ENCODE measurements at places on chromosomes 11 and 22.

- H3K4me1 ChIP-seq, result no peaks in the 10 kb centered on the region
- no peak overlapping the region for H3K27ac ChIP-seq
- peaks cover 72% of the 10 kb centered on the region for H3K27me3 ChIP-seq
Measured at GRCh38 chr11:117790279-117790678, 6.7 kb downstream of the DSCAML1 start.

DNA sequence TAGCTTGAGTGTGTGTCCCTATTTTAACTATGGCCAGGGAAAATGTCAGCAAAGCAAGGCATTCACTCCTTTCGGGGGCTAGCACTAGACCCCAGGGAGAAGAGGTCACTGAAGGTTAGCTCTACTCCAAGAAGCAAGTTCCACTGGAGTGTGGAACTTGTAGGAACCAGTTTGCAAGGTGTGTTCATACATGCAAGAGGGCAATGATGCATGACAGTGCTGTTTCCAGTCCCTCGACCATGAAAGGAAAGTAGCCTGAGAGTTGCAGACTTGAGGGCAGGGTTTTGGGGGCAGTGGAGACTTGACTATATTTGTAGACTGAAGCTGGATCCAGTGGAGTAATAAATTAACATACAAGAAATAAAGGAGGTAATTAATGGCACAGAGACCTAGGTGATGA is 21.6 kb upstream of the SLC36A4 start:
- no peak overlapping the region for H3K27ac ChIP-seq
- H3K36me3 ChIP-seq, result no peaks in the 10 kb centered on the region
- no peak overlapping the region for H3K4me3 ChIP-seq
- no peaks in the 10 kb centered on the region for H3K4me1 ChIP-seq

DNA sequence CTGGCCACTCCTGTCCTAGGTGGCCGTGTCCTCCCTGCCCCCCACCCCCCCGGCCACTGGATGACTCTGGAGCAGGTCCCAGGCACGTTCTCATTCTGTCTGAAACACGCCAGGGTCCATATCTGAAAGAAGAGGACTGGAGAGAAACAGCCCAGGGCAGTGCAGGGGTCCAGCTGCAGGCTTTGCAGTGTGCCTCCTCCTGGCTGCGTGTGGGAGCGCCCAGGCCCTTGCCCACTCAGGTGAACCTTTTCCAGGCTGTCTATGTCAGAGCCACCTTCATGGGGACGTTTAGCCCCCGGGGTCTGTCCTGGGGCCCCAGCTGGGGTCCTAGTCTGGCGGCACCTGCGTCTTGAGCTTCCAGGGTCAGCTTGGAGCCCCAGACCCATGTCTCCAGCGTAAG is 15.6 kb downstream of the GRAMD4 start:
- DNase-seq, result no peak
- no peak overlapping the region for H3K27ac ChIP-seq
- H3K4me1 ChIP-seq, result peaks cover 8% of the 10 kb centered on the region

- H3K4me1 ChIP-seq, result peaks cover 17% of the 10 kb centered on the region
- no peak overlapping the region for H3K27ac ChIP-seq
- peaks cover 66% of the 10 kb centered on the region for H3K27me3 ChIP-seq
- H3K4me3 ChIP-seq, result peak overlapping the region; percentile 32
- H3K36me3 ChIP-seq, result peaks cover 9% of the 10 kb centered on the region
Measured at GRCh38 chr11:126060757-126061171, 1.9 kb downstream of the CDON start.

DNA sequence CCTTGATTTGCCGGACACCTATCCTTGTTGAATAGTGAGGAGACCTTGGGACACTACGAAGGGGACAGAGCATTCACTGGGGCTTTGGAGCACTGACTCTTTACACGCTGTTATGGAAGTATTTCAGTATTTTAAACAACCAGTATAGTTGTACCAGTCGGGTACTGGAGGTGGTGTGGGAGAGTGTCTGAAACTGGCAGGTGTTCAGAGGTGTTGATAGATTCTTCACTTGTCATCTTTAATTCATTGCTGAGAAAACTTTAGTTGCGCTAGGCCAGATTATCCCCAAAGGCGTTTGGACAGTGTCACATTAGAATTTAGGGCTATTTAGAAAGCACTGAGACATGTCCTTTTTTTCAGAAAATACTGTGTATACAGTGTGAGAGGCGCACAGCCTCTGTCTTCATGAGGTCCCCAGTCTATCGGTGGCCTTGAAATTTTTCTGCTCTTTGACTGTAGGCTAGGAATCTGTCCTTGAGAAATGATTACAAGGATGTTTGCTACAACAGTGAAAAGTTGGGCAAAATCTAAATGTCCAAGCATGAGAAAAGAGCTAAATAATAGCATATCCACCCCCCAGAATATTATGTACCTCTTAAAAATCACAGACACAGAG is 69.7 kb downstream of the TEAD1 start:
- DNase-seq, result no peak
- H3K27me3 ChIP-seq, result no peaks in the 10 kb centered on the region
- peak overlapping the region; percentile 44 for H3K27ac ChIP-seq
- peaks cover 48% of the 10 kb centered on the region for H3K4me1 ChIP-seq
- H3K4me3 ChIP-seq, result no peak overlapping the region

- no peak overlapping the region for H3K4me3 ChIP-seq
- H3K4me1 ChIP-seq, result peaks cover 5% of the 10 kb centered on the region
Measured at GRCh38 chr22:48665311-48665995, 1162.2 kb downstream of the BRD1 start.

DNA sequence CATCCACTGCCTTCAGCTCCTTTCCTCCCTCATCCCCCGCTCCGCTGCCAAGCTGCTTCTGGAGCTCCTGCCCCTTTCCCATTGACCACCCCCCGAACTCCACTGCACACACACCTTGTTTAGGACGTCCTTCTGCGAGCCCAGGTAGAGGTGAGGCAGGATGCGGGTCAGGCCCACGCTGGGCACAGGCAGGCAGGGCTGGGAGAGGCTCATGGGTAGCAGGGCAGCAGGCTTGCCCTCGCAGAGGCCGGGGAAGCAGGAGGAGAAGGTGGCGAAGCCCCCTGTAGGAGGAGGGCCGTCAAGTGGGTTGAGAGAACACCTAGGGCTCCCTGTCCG is 13.3 kb downstream of the DUSP8 start:
- peak overlapping the region; percentile 89 for H3K27ac ChIP-seq
- H3K4me3 ChIP-seq, result peak overlapping the region; percentile 18
- H3K27me3 ChIP-seq, result no peaks in the 10 kb centered on the region
- DNase-seq, result no peak

- H3K27ac ChIP-seq, result no peak overlapping the region
- no peaks in the 10 kb centered on the region for H3K36me3 ChIP-seq
- peaks cover 3% of the 10 kb centered on the region for H3K4me1 ChIP-seq
- no peaks in the 10 kb centered on the region for H3K27me3 ChIP-seq
- no peak overlapping the region for H3K4me3 ChIP-seq
- DNase-seq, result peak; percentile 71
Measured at GRCh38 chr22:48187356-48187755, 1424.9 kb downstream of the TBC1D22A start.

- no peak overlapping the region for H3K27ac ChIP-seq
- peaks cover 7% of the 10 kb centered on the region for H3K27me3 ChIP-seq
- no peak overlapping the region for H3K4me3 ChIP-seq
- no peaks in the 10 kb centered on the region for H3K36me3 ChIP-seq
- no peak for DNase-seq
Measured at GRCh38 chr22:49586244-49586748, 241.4 kb downstream of the BRD1 start.

DNA sequence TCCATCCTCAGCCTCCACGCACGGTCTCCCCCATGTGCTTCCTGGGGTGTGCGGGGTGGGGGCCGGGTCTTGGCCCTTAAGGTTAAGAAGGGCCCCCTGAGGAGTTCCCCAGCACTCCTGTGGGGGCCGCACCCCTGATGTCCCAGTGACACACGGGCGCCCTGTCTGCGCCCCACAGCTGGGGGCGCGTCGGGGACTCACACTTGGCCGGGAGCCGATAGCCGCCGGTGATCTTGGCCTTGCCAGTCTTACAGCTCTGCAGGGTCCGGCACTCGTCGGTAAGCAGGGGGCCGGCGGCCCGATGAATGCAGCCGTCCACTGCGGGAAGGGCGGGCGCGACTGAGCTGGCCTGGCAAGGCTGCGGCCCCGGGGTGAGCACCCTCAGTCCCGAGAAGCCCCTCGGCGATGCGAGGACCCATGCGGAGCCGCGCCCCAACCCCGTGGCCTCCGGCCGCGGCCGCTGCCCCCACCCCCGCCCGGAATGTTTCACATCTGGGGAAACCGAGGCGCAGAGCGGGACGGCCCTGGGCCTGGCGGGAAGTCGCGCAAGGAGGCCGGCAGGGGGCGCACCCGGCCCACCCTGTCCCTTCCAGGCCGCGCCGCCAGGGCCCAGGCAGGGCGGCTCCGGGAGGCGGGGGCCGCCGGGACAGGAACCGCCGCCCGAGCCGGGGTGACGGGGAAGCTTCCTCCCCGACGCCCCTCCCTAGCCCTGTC is 13.9 kb downstream of the OTUB1 start:
- H3K27me3 ChIP-seq, result no peaks in the 10 kb centered on the region
- peak overlapping the region; percentile 32 for H3K4me3 ChIP-seq
- peak; percentile 91 for DNase-seq
- H3K36me3 ChIP-seq, result peaks cover 4% of the 10 kb centered on the region

- DNase-seq, result no peak
- peaks cover 30% of the 10 kb centered on the region for H3K27me3 ChIP-seq
- H3K27ac ChIP-seq, result no peak overlapping the region
- no peak overlapping the region for H3K4me3 ChIP-seq
- no peaks in the 10 kb centered on the region for H3K4me1 ChIP-seq
Measured at GRCh38 chr11:134883484-134883883, 471.4 kb upstream of the B3GAT1 start.

DNA sequence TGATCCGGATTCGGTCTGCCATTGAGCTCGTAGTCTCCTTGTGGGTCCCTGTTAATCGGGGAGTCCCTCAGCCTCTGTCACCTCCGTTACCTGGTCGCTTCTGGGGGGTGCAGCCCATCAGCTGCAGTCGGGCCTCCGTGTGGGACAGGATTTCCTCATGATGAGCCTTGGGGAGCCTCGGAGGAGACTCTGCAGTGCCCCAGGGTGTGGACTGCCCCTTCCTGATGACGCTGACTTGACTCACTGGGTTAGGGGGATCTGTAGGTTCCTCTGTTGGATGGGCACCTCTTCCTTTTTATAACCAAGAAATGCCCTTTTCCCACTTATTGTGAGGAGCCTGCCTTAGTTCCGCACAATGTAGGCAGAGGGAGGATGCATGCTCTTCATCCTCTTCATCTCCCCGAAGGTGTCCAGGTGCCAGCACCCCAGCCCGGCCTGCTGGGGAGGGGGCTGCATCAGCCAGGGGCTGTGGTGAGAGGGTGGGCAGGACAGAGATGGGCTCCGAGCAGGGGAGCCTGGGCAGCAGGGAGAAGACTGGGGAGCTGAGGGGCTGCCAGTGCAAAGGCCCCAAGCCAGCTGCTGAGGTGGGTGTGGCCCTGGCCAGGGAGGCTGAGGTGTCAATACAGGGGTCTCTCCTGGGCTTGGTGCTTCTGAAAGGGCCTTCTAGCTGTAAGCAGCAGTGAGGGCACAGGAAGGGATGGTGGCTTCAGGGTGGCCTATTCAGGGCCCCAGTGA is 13.5 kb upstream of the TTLL8 start:
- no peak overlapping the region for H3K4me3 ChIP-seq
- H3K27ac ChIP-seq, result no peak overlapping the region
- no peaks in the 10 kb centered on the region for H3K36me3 ChIP-seq
- peaks cover 6% of the 10 kb centered on the region for H3K27me3 ChIP-seq

- no peak for DNase-seq
- no peak overlapping the region for H3K27ac ChIP-seq
- no peak overlapping the region for H3K4me3 ChIP-seq
Measured at GRCh38 chr22:24436553-24436952, 9.2 kb downstream of the ADORA2A start.

DNA sequence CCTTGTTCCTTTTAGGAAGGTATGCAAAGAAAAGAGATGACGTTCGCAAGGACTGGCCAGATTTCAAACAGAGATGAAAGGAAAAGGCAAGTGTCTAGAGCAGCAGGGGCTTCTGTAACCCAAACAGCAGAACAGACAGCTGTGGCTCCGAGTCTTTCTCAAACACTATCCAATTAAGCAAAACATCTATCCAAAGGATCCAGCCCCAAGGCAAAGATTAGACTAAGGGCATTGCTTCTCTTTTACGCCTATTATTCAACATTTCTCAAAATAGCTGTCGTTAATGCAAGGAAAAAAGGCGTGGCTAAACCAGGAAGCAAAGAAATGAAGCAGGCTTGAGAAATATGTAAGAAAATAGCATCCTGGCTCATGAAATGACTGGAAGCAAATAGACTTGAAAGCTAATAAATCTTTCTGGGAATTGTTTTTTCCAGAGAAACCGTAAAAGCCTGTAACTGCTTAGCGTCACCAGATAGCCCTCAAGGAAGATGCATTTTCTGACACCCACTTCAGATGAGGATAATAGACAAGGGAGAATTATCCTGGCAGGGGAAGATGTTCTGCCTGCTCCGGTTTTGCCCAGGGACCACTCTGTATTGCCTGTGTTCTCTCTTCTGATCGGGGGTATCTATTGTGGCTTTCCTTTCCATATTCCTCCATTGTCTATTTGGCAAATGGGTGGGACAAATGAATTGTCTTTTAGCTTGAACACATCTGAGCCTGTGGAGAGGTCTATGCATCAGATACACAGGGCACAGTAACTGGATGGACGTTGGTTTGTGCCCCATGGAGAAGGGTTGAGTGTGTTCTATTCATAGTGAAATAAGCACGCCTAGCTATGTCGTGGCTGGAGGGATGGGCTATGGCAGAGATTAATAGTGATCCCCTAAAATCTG is 20.2 kb downstream of the C11orf96 start:
- H3K27ac ChIP-seq, result no peak overlapping the region
- DNase-seq, result no peak
- peak overlapping the region; percentile 49 for H3K4me3 ChIP-seq
- H3K4me1 ChIP-seq, result peaks cover 6% of the 10 kb centered on the region
- no peaks in the 10 kb centered on the region for H3K36me3 ChIP-seq
- peaks cover 38% of the 10 kb centered on the region for H3K27me3 ChIP-seq

GRCh38 chr22:37627121-37627520 is 12.3 kb upstream of the SH3BP1 start:
- H3K4me1 ChIP-seq, result peaks cover 7% of the 10 kb centered on the region
- no peaks in the 10 kb centered on the region for H3K27me3 ChIP-seq
- DNase-seq, result no peak

- H3K27ac ChIP-seq, result no peak overlapping the region
- H3K4me3 ChIP-seq, result no peak overlapping the region
- peaks cover 3% of the 10 kb centered on the region for H3K4me1 ChIP-seq
- no peaks in the 10 kb centered on the region for H3K27me3 ChIP-seq
Measured at GRCh38 chr11:124970925-124971324, 16.9 kb downstream of the CCDC15 start.

GRCh38 chr11:77753230-77753629 is 67.3 kb downstream of the RSF1 start:
- peaks cover 1% of the 10 kb centered on the region for H3K4me1 ChIP-seq
- no peak overlapping the region for H3K4me3 ChIP-seq
- H3K27me3 ChIP-seq, result no peaks in the 10 kb centered on the region
- peaks cover 23% of the 10 kb centered on the region for H3K36me3 ChIP-seq

DNA sequence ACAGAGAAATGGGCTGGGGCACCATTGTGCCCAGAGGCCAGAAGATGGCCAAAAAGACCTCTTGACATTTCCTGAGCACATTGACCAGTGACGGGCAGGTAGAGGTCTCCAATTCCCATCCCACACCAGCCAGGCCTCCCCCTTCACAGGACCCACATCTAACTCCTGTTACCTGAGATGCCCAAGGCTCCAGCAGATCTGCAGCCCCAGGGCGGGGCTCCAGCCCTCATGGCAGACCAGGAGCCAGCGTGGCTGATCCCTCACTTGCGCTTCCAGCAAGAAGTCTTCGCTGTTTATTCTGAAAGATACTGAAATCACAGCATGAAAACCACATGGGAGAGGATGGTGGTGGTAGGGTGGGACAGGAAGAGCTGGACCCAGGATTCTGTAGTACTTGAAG is 9.0 kb downstream of the TMPRSS5 start:
- no peak overlapping the region for H3K27ac ChIP-seq
- no peaks in the 10 kb centered on the region for H3K36me3 ChIP-seq
- no peaks in the 10 kb centered on the region for H3K27me3 ChIP-seq
- DNase-seq, result no peak
